SJSA1 (cell line): ENCODE measurements at places on chromosomes 2 and 18.
A peak's percentile ranks its signal among the peaks of the same experiment; 100 is the strongest.

DNA sequence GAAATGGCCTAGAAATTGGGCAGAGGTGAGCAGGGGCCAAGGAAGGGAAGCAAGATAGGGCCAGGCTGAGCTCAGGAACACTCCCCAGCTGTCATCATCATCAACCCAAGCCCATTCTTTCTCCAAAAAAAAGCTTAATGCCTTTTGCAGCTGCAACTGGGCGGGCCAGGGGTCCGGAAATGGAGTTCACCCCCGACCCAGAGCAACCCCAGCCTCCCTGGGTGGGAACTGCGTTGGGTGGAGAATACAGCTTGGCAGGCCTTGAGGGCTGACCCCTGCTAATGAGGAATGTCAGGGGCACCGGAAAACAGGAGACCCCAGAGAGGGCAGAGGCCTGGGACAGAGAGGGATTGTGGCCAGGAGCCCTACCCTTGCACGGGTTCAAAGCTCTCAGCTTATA is 64.8 kb downstream of the TNS1 start:
- no peak for DNase-seq

- peak; percentile 37 for DNase-seq
Observed at GRCh38 chr2:128449226-128450061, 130.8 kb upstream of the HS6ST1 start.

DNA sequence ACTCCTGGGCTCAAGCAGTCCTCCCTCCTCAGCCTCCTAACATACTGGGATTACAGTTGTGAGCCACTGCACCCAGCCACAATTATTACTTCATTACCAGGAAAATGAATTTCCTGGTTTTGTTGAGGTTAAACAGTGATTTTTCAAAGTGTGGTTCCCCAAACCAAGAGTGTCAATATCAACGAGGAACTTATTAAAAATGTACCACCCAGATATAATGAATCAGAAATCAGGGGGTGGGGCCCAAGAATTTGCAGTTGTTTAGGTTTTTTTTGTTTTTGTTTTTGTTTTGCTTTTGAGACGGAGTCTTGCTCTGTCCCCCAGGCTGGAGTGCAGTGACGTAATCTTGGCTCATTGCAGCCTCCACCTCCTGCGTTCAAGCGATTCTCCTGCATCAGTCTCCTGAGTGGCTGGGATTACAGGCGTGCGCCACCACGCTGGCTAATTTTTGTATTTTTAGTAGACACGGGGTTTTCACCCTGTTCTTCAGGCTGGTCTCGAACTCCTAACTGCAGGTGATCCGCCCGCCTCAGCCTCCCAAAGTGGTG is 94.1 kb downstream of the WDSUB1 start:
- no peak for DNase-seq

DNA sequence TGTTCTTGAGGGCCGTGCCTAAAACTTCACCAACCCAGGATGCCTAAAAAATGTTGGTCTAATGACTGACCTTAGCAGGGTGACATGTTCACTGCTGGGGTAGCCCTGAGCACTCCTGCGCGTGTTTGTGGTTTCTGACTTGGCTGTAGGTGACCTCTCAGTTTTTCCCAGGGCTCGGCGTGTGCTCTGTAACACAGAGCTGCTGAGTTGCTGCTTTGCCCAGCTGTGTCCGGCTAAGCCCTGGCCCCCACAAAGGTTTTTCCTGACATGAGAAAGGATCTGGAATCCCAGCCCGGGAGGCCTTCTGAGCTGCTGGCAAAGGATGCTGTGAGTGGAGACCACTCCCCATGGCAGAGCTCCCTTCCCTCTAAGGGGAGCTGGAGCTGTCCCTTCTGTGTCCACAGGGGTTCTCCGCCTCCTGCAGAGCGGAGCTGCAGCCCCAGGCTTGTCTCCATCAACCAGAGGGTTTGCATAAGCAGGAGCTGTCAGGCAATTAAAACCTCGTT is 52.7 kb downstream of the CRIM1 start:
- DNase-seq: peak; percentile 56

- peak; percentile 25 for DNase-seq
Observed at GRCh38 chr2:67234440-67234839, 162.7 kb upstream of the ETAA1 start.

GRCh38 chr2:7649461-7650228 is 732.4 kb downstream of the RNF144A start:
- no peak for DNase-seq

GRCh38 chr2:217660423-217660822 is 342.4 kb downstream of the TNS1 start:
- no peak for DNase-seq

- DNase-seq: no peak
Observed at GRCh38 chr2:148726228-148726627, 81.7 kb downstream of the EPC2 start.

DNA sequence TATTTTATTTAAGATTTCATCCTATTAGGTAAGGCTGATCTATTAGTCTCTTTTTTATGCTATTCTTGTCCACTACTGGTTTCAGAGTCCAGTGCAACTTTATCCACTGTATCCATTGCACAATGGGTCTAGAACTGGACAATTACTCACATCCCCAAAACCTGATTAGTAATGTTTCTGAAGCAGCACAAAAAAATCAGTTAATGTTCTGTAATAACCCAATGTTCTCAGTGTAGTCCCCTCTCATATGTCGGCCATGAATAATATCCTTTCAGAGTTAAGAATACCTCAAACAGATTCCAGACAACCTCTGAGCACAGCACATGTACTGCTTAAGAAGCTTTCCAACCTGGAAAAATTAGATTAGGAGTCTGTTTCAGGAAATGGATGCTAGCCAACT is 29.7 kb downstream of the MGAT4A start:
- no peak for DNase-seq

DNA sequence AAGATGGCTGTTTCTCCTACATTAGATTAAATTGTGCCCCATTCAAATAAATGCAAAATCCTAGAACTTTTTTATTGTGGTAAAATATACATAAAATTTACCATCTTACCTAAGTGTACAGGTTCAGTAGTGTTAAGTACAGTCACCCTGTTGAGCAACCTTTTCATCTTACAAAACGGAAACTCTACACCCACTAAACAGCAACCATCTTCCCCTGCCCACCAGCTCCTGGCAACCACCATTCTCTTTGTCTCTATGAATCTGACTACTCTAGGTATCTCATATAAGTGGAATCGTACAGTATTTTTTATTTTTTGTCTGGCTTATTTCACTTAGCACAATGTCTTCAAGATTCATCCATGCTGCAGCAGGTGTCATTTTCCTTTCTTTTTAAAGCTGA is 53.0 kb downstream of the ASXL2 start:
- DNase-seq: no peak

DNA sequence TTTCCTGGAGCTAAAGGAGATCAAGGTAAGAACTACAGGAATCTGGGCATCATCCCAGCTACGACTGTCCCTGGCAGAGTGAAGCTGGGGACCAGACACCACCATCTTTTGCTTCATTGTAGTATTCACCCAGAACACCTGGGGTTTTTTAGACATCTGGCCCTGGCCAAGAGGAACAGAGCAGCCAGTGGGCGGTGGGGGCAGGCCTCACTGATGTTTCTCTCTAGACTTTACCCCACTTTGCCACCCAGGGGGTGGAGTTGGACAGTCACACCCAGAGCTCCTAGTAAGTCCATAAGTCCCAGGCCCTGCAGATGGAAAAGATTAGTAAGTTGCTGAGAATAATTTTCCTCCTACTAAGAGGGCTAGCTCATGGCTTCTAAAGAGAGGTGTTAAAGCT is 39.6 kb downstream of the MARCO start:
- peak; percentile 23 for DNase-seq

DNA sequence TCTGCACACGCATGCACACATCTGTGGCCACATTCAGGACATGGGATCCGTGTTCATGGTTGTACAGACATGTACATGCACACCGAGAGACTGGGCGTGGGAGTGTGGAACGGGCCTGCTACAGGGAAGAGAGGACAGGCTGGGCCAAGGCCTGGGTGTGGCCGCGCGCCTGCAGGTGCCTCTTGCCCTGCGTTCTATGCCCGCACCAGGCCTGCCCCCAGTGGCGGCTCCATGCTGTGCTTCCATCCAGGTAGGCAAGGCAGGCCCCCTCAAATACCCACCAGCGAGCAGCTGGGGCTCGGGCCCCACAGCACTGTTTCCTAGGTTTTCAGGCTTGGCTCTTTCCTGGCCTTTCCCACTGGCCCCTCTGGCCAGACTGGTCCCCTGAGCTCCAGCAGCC is 15.5 kb upstream of the PTMA start:
- DNase-seq: no peak

GRCh38 chr2:2542316-2542715 is 211.2 kb upstream of the MYT1L start:
- no peak for DNase-seq

- no peak for DNase-seq
Observed at GRCh38 chr2:32806857-32807256, 139.9 kb upstream of the LTBP1 start.

GRCh38 chr18:12283666-12284065 is 24.4 kb upstream of the TUBB6 start:
- no peak for DNase-seq

DNA sequence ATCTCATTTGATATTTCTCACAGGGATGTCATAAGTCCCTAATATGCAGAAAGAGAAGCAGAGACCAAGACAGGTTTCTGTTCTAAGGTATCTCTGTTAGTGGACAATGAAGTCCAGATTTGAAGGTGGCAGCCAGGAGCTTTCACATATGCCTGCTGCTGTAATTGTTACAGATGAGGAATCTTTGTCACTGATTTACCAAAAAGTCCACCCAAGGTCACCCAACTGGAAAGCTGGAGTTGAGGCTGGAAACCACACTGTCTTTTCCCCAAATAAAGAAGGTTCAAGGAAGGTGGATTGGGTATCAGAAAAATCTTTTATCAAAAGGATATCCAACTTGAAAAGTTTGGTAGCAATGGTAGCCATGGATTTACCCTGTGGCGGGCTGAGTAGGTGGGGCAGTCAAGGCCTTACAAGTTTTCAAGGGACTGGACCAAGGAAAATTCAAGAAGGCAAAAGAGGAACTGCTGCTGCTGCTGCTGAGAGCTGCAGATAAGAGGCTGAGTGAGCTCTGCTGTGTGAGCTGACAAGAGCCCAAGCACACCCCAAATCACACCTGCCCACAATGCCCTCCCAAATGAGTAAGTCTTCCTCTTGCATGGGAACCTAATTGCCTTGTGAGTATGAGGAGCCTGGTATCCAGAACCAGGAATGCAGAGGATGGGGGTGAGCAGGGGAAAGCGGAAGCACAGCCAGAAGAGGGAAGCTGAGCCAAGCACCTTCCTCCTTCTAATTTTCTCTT is 241.2 kb downstream of the ANAPC1 start:
- DNase-seq: no peak

- DNase-seq: peak; percentile 26
Observed at GRCh38 chr2:204365811-204366210, 179.5 kb upstream of the PARD3B start.

- DNase-seq: no peak
Observed at GRCh38 chr18:69127873-69128500, 272.7 kb upstream of the DOK6 start.

DNA sequence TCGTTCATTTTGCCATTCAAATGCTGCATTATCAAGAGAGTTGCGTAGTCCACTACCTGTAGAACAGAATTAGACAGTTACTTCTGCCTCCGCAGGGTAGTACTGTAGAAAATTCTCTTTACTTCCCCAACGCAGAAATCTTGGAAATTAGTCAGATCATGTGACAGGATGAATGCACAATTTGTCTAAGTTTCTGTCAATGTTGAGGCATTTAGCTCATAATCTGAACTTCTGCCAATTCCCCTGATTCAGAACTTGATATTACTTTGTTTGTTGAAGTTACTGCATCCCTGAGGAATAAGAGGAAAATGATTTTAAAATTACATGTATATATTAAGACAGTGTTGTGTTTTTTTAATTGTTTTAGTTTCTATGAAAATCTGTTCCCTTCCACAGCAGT is 83.4 kb downstream of the TTC27 start:
- DNase-seq: no peak

- no peak for DNase-seq
Observed at GRCh38 chr2:77034445-77034844, 487.7 kb downstream of the LRRTM4 start.

GRCh38 chr2:168780669-168781071 is 21.8 kb upstream of the NOSTRIN start:
- no peak for DNase-seq

GRCh38 chr2:222854773-222855700 is 5.8 kb upstream of the ACSL3 start:
- no peak for DNase-seq

- no peak for DNase-seq
Observed at GRCh38 chr2:238895361-238895882, 47.5 kb downstream of the TWIST2 start.

DNA sequence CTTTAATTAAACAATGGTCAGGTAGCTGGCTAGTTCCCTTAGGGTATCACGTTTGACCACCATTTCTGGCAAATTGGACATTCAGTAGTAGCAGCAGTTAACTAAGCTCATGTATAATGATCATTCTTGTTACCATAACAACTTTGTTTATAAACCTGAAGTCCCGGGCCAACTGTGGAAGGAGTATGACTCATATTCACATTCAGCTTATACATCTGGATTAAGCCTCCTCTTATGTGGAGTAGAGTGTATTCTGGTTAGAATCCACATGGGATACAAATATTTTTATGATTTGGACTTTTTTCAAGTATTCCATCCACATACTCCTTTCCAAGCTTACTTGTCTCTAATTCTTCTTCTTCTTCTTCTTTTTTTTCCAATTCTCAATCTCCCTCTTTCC is 70.3 kb upstream of the ZSWIM2 start:
- DNase-seq: no peak
